ENCODE measurements at places on chromosomes 5 and 9. TPM values are rescaled to one million over a fixed set of nuclear protein-coding genes. Genes with fewer than 3 reads are reported as not detected.
A peak's percentile ranks its signal among the peaks of the same experiment; 100 is the strongest.

- no peak for DNase-seq
Measured at GRCh38 chr5:14588758-14589543, 7.4 kb downstream of the OTULINL start.

DNA sequence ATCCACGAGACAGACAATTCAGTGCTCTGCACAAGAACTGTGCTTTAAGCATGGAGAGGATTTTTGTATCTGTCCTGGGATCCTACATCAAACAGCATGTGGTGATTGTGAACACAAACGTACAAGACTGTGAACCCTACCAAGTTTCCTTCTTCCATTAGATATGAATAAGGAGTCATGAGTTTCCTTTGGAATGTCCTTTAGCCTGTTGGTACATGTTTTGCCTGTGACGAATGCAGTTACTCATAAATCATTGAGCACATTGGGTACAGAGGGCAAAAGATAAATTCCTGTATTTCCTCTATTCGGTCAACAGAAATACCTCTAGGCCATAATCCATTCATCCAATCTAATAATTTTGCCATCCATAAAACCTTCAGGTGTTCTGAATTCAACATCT lies 61.5 kb downstream of the FXN start:
- no peak for DNase-seq

DNA sequence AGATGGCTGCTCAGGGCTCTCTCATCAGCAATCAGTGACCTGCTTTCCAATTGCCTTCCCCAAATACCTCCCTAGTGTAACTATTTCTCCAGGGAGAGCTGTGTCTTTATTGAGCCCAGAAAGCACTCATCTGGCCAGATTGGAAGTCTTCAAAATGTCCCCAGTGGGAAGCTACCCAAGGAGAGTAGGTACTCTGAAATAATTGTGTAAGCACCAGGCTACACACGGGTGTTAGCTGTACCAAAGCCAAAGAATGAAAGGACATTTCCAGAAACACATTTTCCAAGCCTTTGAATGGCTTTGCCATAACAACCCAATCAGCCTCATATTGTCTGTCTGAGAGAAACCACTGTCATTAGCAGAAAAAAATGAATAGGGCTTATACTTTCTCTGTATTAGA lies 318.8 kb downstream of the FAM170A start:
- no peak for DNase-seq

The IRGM gene
- total RNA-seq, result 1.7 TPM

DNA sequence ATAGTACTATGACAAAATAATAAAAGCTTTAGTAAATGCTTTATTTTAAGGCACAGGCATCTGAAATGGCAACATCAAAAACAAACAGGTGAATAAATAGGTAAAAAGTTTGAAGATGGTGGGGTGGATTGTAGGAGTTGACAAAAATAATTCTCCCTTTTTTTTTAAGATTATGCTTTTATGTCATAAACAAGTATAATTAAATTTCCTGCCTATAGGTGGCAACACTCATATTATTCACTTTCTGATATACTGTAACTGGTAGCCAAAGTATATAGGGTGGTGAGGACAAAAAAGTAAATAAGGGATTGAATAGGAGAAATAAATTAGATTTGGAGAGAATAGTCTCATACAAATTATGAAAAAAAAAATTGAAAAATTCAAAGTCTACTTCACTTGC lies 120.0 kb upstream of the ACOT12 start:
- DNase-seq, result no peak

DNA sequence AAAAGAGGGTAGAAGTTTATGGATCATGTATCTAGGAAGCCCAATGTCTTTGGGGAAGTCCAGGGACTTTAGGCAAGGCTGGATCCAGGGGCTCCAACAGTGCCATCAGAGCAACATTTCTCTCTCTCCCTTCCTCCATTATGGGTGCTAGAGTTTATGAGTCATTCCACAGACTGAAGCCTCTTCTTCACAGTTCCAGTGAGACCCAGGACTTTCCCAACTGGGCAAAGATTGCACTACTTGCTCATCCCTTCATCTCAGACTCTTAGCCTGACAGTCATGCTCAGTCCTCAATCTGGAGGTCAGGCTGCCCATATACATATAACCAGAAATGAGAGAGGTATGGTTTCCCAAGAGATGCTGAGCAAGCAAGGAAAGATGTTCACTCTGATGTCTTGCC lies 110.7 kb downstream of the FEM1C start:
- no peak for DNase-seq

- DNase-seq, result no peak
Measured at GRCh38 chr5:179303451-179304200, 41.6 kb downstream of the ADAMTS2 start.

DNA sequence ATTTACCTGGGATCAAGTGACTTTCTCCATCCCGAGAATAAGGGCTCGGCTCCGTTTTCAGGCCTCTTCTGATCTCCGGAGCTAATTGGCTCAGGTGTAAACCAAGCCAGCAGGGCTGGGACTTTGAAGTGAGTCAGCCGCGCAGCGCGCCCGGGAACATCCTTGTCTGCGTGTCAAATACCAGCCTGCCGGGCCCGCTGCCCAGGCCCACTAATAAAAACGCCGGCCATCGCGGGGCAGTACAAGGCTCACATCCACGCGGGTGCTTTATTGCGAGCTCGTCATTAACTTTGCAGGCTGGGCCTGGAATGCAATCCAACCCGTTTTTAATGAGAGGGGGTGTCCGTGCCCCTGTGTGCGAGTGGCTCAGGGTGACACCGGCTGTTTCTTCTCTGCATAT lies 416.8 kb downstream of the IRX2 start:
- no peak for DNase-seq

GRCh38 chr5:158413122-158413680 lies 554.3 kb upstream of the CLINT1 start:
- DNase-seq, result no peak

- no peak for DNase-seq
Measured at GRCh38 chr9:15206903-15207696, 99.9 kb downstream of the TTC39B start.

DNA sequence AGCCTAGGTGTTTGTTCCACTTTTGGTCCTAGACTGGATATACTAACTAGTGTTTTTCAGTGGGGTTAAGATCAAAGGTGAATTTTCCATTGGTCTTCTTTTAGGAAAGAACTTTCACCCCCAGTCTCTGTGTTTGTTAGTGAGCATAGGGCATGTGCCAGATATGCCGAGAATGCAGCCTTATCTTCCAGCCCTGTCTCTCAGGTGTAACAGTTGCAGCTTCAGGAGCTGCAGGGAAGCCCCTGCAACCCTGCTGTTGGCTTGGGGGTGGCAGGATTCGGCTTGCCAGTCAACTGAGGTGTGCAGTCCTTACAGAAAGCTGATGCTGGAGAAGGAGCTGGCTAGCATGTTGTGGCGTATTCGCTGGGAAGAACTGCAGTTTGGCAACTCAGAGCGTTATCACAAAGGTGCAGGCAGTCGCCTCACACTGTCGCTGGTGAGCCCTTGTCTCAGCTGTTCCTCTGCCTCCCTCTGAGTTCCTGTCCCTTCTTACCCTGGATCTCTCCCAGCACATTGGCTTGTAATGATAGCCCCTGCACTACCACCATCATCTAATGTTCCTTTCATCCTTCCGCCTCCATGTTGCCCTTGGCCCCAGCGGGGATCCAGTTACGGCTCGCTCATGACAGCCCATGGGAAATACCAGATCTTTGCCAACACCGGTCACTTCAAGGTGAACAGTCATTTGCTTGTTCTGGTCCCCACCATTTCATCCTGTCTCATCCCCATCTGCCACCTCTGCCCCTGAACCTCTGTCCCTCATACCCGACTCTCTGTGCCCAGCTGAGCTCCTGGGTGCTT lies 10.1 kb downstream of the NPR2 start:
- DNase-seq, result no peak

DNA sequence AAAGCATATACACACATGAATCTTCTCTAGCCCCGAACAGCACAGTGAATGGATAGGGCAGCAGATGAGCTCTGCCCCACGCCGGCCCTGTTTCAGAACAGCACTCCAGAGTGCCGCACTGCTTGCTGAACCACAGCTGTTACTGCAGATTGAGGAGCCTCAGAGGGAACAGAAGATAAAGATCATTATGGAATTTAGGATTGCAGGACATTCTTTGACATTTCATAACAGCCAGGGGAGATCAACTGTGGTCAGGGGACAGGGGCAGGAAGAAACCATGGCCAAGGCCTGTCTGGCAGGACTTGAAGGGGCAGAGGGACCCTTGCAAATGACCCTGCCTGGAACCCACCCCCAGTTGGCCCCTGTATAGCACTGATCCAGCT lies 20.6 kb downstream of the IRF1 start:
- peak; percentile 19 for DNase-seq

GRCh38 chr5:150987746-150988145 lies 32.6 kb upstream of the GPX3 start:
- DNase-seq, result no peak

- DNase-seq, result no peak
Measured at GRCh38 chr5:148020257-148020988, 43.4 kb upstream of the SPINK5 start.

GRCh38 chr5:123771715-123772114 lies 259.7 kb downstream of the CSNK1G3 start:
- DNase-seq, result no peak

- no peak for DNase-seq
Measured at GRCh38 chr9:136990242-136990911, 1.8 kb upstream of the PAXX start.

GRCh38 chr5:2550509-2550908 lies 201.0 kb downstream of the IRX2 start:
- DNase-seq, result no peak

The WDR38 gene
- not detected for total RNA-seq

Measured in activated CD8-positive, alpha-beta memory T cell treated with anti-CD3 and anti-CD28 coated beads, Interleukin-2, amount 10 ng/mL, durations not matched to agents 7 days and 5 days (primary cell).